ENCODE measurements at places on chromosomes 7 and 10.

GRCh38 chr10:125911145-125911544, 14.8 kb downstream of the FANK1 start:
- no peak overlapping the region for H3K4me3 ChIP-seq
- DNase-seq, result no peak
- H3K27ac ChIP-seq, result no peak overlapping the region
- no peaks in the 10 kb centered on the region for H3K27me3 ChIP-seq

DNA sequence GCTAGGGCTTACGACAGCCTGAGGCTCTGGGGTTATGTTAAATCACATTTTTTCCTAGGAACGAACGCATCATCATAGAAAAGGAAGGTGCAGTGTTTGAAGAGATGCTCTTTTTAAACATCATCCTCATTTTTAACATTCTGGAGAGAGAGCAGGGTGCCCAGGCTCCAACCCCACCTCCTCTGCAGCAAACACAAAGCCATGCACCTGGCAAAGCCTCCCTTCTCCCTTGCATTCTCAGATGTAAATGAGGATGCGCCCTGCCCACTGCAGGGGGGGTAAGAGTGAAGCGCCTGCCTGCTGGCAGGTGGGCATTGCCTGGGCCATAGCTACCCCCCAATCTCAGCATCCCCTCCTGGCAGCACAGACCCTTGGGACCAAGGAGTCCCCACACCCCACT, 92.4 kb downstream of the PTPRN2 start:
- H3K27ac ChIP-seq, result no peak overlapping the region
- no peaks in the 10 kb centered on the region for H3K27me3 ChIP-seq
- no peaks in the 10 kb centered on the region for H3K36me3 ChIP-seq
- no peak for DNase-seq
- no peaks in the 10 kb centered on the region for H3K4me1 ChIP-seq
- no peak overlapping the region for H3K4me3 ChIP-seq

DNA sequence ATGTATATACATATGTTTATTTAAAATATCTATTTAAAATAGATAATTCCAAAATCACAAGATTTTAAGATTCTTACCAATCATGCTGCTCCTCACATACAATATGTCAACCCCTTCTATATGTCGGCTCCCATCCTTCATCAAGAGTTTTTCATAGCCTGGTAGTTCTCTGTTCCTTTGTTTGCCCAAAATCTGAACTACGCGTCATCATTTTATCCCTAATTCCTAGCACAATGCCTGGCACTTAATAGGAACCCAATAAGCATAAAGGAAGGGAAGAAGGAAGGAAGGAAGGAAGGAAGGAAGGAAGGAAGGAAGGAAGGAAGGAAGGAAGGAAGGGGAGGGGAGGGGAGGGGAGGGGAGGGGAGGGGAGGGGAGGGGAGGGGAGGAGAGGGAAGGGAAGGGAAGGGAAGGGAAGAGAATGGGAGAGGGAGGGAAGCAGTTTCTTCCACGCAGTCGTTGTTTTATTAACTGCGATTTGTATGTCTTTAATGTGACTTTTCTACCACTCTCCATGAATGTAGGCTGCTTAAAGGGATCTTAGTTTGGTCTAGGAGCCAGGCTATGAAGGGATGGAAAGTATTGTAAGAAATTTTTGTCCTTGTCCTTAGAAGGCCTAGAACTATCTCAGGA, 83.3 kb upstream of the PCGF5 start:
- H3K4me3 ChIP-seq, result no peak overlapping the region
- H3K27me3 ChIP-seq, result no peaks in the 10 kb centered on the region
- no peaks in the 10 kb centered on the region for H3K4me1 ChIP-seq

GRCh38 chr10:2980791-2981360, 86.5 kb upstream of the PFKP start:
- H3K27ac ChIP-seq, result no peak overlapping the region
- H3K4me1 ChIP-seq, result no peaks in the 10 kb centered on the region
- H3K36me3 ChIP-seq, result no peaks in the 10 kb centered on the region
- no peaks in the 10 kb centered on the region for H3K27me3 ChIP-seq
- H3K4me3 ChIP-seq, result no peak overlapping the region

GRCh38 chr10:10726101-10726500, 291.6 kb upstream of the CELF2 start:
- no peak overlapping the region for H3K4me3 ChIP-seq
- DNase-seq, result no peak
- H3K36me3 ChIP-seq, result no peaks in the 10 kb centered on the region
- H3K27me3 ChIP-seq, result no peaks in the 10 kb centered on the region

DNA sequence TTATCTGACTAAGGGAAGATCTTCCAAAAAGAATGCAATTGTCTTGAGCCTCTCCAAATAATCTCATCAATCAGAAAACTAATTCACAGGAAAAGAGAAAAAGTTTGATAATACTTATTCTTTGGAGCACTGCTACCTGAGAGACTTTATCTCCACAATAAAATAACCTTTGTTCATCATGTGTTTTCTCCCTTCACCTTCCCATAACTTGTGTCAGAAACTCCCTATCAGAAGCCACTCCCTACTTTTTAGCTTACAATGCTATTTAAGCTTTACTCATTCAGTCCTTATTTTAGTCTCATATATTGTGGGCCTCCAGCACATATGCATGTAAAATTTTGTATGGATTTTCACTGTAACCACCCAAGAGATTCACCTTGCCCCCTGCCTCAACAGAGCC, 998 bp downstream of the CYP3A43 start:
- DNase-seq, result no peak
- H3K27ac ChIP-seq, result no peak overlapping the region
- no peak overlapping the region for H3K4me3 ChIP-seq
- no peaks in the 10 kb centered on the region for H3K27me3 ChIP-seq
- no peaks in the 10 kb centered on the region for H3K4me1 ChIP-seq
- no peaks in the 10 kb centered on the region for H3K36me3 ChIP-seq

- peak overlapping the region; percentile 37 for H3K27ac ChIP-seq
- no peaks in the 10 kb centered on the region for H3K4me1 ChIP-seq
- H3K4me3 ChIP-seq, result no peak overlapping the region
- no peak for DNase-seq
Observed at GRCh38 chr10:115949282-115949844, 323.6 kb downstream of the GFRA1 start.

DNA sequence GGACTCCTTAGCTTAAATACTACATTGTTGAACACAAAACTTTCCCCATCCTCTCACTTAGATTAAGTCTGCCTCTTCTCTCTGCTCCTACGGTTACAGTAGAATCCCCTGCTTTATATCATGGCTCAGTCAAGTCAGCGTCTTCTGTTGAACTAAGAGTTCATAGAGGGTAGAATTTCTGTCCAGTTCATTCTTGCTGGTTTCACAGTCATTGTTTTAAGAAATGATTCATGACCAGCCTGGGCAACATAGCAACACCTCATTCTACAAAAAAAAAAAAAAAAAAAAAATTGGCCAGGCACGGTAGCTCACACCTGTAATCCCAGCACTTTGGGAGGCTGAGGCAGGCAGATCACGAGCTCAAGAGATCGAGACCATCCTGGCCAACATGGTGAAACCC, 3.7 kb upstream of the ZFYVE27 start:
- H3K4me1 ChIP-seq, result peaks cover 16% of the 10 kb centered on the region
- no peak overlapping the region for H3K4me3 ChIP-seq
- no peaks in the 10 kb centered on the region for H3K27me3 ChIP-seq
- H3K36me3 ChIP-seq, result no peaks in the 10 kb centered on the region

DNA sequence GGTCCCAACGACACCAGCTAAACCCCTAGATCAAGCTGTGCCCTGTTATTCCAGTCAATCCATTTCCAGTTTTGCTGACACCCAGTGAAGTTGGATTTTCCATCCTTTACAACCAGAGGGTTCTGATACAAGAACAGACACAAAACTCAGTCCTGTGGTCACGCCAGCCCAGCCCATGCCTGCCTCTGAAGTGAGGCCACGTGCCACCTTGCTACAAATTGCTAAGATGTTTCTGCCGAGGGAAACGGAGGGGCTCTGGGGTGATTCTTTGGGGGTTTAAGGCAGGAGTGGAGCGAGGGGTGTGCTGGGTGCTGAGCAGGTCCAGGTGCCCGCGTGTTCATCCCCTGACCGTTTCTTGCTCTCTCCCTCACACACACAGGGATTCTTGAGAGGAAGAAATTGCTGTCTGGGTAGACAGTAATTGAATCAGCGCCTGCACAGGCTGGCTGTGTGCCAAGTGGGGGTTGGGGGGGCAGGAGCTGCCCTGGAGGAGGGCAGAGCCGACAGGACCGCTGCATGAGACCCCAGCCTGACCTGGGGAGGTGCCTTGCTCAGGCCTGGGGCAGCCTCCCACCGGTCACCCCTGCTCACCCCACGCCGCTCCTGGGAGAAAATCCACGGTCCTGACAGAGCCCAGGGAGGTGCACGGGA, 38.1 kb downstream of the ADAP1 start:
- H3K4me1 ChIP-seq, result no peaks in the 10 kb centered on the region
- DNase-seq, result no peak
- H3K27me3 ChIP-seq, result no peaks in the 10 kb centered on the region
- no peak overlapping the region for H3K4me3 ChIP-seq
- H3K27ac ChIP-seq, result no peak overlapping the region

DNA sequence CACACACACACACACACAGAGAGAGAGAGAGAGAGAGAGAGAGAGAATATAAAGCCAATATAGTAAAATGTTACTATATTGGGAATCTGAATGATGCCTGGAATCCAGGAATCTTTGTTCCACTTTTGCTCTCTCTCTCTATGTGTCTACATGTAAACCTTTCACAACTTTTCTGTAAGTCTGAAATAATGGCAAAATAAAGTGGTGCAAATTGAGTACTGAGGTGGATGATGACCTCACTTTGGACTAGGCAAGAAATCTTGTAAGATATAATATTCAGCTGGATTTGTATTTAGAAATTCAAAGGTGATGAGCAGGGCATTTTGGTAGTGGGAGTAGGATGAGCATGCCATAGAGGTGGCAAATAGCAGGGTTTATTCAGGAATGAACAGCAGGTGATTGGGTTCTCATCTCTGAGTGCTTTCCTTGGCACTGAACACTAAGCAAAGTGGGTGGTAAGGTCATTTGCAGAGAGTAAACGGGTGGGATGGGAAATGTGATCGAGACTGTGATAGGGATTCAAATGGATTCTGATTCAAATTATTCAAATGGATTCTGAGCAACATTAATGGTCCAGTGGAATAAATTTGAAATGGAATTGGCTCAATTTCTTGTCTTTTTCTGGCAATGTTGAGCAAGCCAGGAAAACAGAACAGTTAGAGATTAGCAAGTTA, 9.7 kb upstream of the ANLN start:
- no peak for DNase-seq
- no peaks in the 10 kb centered on the region for H3K4me1 ChIP-seq
- no peak overlapping the region for H3K4me3 ChIP-seq
- no peaks in the 10 kb centered on the region for H3K27me3 ChIP-seq
- H3K27ac ChIP-seq, result no peak overlapping the region

DNA sequence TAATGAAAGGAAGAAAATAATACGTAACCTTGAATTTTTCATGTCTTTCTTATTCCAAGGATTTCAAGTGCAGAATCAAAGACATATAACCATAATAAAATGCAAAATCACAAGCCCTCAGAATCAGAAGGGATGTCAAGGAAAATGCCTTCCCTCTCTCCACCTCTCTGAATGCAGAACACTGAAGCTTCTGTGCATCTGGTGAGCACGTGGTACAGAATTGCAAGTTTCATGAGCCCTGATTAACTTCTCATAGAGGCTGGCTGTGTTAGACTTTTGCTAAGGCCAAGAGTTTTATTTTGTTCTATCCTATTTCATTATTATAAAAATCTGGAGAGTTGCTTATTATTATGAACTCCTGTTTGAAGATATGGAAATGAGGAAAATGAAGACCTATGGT, 533.7 kb upstream of the POM121L12 start:
- H3K4me1 ChIP-seq, result no peaks in the 10 kb centered on the region
- no peak overlapping the region for H3K27ac ChIP-seq
- no peaks in the 10 kb centered on the region for H3K36me3 ChIP-seq
- H3K27me3 ChIP-seq, result no peaks in the 10 kb centered on the region
- no peak for DNase-seq

DNA sequence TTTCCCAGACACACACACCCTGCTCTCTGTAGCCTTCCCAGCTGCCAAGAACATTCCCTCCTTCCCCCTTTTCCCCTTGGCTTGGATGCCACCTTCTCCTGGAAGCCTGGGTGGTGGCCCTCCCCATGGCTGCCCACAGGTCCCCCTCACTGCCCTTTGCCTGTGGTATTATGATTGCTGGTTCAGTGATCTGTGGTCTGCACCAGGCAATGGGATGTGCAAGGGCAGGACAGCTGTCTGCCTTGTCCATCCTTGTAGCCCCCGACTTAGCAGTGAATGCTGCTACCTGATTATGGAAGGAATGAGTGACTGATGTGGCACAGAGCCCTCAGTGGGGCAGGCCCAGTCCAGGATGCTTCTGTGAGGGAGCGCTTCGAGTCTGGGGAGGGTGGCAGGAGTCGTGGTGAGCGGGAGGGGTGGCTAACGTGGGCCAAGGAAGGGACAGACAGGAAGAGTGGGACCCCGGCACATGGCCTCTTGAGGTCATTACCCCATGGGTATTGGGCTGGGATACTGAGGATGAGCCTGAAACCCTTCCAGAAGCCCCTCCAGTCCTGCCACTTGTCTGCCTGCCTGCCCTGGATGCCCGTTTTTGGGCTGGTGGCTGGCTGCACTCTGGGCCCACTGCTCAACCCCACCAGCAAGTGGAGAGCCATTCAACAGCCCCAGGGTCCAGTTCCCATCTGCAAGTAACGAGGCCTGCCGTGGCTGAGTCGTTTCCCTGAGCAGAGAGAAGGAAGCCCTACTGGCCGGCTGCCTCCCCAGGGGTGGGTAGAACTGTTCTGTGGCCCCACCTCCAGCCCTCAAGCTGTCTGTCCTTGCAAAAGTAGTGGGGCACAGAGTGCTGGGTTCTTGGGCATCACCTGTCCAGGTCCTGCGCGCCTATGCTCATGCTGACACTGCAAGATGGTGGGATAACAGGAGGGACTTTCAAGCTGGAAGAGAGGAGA, 8.8 kb downstream of the CHST3 start:
- peaks cover 94% of the 10 kb centered on the region for H3K4me1 ChIP-seq
- no peaks in the 10 kb centered on the region for H3K27me3 ChIP-seq
- H3K4me3 ChIP-seq, result no peak overlapping the region
- H3K36me3 ChIP-seq, result no peaks in the 10 kb centered on the region
- H3K27ac ChIP-seq, result peak overlapping the region; percentile 79
- DNase-seq, result no peak

DNA sequence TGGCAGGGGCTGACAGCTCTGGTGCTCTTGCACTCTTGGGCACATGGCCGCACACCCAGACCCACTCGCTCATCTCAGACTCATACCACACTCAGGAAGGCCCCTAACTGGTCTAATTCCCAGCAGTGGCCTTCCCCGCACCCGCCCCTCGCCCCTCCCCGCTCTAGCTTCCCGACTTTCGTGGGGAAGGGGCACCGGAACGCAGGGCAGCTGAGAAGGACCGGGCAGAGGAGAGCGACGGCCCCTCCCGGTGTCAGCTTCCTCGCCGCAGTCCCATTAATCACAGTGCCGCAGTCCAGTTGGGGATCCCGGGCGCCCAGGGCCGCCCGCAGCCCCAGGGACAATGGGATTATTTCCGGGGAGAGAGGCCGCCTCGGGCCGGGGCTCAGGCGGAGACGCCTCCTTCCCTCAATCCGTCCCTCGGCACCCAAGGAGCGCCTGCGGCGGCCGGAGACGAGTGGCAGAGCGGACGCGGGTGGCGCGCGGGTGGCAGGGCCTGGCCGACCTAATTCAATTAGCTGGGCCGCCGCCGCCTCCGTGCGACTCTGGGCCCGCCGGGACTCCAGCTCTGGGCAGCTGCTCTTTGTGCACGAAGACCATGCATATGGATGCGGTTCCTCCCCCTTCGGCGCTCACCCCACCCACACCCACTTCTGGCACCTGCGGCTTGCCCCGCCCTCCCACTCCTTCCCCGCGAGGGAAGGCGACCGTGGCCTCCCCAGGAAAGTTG, 7.8 kb upstream of the TLX1 start:
- no peak overlapping the region for H3K27ac ChIP-seq
- no peak for DNase-seq
- no peaks in the 10 kb centered on the region for H3K4me1 ChIP-seq
- H3K27me3 ChIP-seq, result no peaks in the 10 kb centered on the region
- H3K4me3 ChIP-seq, result peak overlapping the region; percentile 7
- H3K36me3 ChIP-seq, result no peaks in the 10 kb centered on the region
